Type B pancreatic cell (in vitro differentiated cells): ENCODE measurements at places on chromosomes 16 and 17. TPM values are rescaled to one million over a fixed set of nuclear protein-coding genes. Genes with fewer than 3 reads are reported as not detected.

- no peak for DNase-seq
- H3K4me3 ChIP-seq, result no peak overlapping the region
- H3K36me3 ChIP-seq, result no peaks in the 10 kb centered on the region
- no peak overlapping the region for H3K27ac ChIP-seq
Observed at GRCh38 chr17:82492643-82493225, 26.8 kb upstream of the FOXK2 start.

DNA sequence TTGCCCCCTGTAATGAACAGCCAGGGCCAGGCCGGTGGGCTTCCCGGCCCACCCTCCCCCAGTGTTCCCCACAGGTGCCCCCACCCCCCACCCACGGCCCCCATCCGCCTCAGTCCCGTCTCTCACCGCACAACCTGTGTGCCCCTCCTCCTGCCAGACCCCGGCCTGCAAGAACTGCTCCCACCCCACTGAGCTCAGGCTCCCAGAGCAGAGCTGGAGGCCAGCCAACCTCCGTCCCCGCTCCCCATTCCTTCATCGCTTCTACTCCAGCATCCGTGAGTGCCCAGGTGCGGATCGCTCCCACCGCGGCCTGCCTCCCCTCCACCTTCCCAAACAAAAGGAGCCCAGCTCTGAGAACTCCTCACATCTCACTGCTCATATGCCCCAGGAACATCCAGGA lies 4.2 kb downstream of the MVD start:
- no peak overlapping the region for H3K27ac ChIP-seq
- no peaks in the 10 kb centered on the region for H3K36me3 ChIP-seq
- no peak for DNase-seq
- H3K4me1 ChIP-seq, result no peaks in the 10 kb centered on the region
- no peaks in the 10 kb centered on the region for H3K27me3 ChIP-seq

- no peak overlapping the region for H3K27ac ChIP-seq
- H3K4me3 ChIP-seq, result no peak overlapping the region
- H3K4me1 ChIP-seq, result peaks cover 9% of the 10 kb centered on the region
- peaks cover 26% of the 10 kb centered on the region for H3K36me3 ChIP-seq
- H3K27me3 ChIP-seq, result no peaks in the 10 kb centered on the region
Observed at GRCh38 chr17:65013613-65014391, 42.7 kb downstream of the GNA13 start.

GRCh38 chr17:4980644-4981216 lies 6.7 kb downstream of the CAMTA2 start:
- peak overlapping the region; percentile 9 for H3K4me3 ChIP-seq
- peaks cover 8% of the 10 kb centered on the region for H3K4me1 ChIP-seq
- H3K36me3 ChIP-seq, result peaks cover 11% of the 10 kb centered on the region
- no peaks in the 10 kb centered on the region for H3K27me3 ChIP-seq
- peak overlapping the region; percentile 34 for H3K27ac ChIP-seq

Gene CAMKK1
- total RNA-seq, result 0.83 and 2.7 TPM in 2 replicates

Gene ADGRG1
- total RNA-seq, result 41.1 and 61.0 TPM in 2 replicates

- H3K27me3 ChIP-seq, result peaks cover 16% of the 10 kb centered on the region
- H3K27ac ChIP-seq, result no peak overlapping the region
Observed at GRCh38 chr16:83365166-83365565, 442.6 kb upstream of the HSBP1 start.

Gene ITGAX
- not detected in 2 replicates for total RNA-seq

DNA sequence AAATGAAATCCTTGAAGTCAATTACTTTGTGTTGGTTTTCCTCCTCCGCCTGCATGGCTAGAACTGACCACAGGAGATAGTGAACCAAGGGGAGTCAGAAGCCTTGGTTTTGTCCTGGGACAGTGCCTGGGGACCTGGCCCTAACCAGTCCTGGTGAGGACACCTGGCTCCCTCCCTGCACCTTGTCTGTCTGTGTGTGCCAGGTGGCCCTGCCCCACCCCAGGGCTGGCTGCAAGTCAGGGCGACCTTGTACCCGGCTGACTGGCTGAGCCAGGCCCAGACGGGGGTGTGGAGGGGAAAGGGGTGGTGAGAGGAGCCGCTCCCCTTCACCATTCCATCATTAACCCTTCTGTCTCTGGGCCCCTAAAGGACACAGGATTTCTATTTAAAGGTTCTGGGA lies 3.4 kb downstream of the RAPGEFL1 start:
- H3K27ac ChIP-seq, result no peak overlapping the region
- DNase-seq, result no peak
- H3K4me3 ChIP-seq, result peak overlapping the region; percentile 35
- peaks cover 3% of the 10 kb centered on the region for H3K27me3 ChIP-seq
- peaks cover 6% of the 10 kb centered on the region for H3K36me3 ChIP-seq

Gene CCL16
- not detected in 2 replicates for total RNA-seq

GRCh38 chr16:50246299-50247122 lies 19.8 kb upstream of the ADCY7 start:
- no peaks in the 10 kb centered on the region for H3K36me3 ChIP-seq
- no peaks in the 10 kb centered on the region for H3K27me3 ChIP-seq
- peak overlapping the region; percentile 66 for H3K27ac ChIP-seq
- H3K4me1 ChIP-seq, result peaks cover 11% of the 10 kb centered on the region

DNA sequence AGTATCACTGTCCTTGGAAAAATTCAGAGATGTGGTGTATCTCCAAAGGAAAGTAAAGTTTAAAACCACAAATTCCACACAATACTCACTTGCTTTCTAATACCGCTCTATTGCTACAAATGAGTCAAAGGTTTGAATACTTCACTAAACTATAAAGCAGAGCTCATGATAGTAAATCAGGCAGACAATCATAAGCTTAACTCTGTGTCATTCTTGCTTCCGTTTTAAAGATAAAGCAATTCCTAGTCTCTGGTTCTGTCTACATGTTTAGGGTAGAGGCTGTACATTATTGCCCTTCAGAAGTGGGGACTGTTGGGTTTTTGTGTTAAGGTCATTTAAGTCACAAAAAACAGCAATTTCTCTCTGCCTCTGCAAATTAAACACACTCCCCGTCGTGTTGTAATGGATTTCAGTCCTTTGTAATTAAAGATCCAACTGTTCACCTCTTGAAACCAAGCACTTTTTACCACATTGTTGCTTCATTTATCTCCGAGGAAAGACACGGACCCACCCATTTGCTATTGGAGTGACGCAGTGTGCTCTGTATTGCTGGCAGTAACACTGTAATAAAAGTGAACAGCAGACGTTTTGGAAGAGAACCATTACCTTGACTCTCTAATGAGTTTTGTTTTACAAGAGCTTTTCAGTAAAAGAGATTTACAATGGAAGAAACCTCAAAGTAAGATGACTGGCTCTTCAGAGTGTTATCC lies 83.1 kb upstream of the CNTNAP4 start:
- DNase-seq, result no peak
- peak overlapping the region; percentile 32 for H3K4me3 ChIP-seq
- peak overlapping the region; percentile 80 for H3K27ac ChIP-seq
- H3K27me3 ChIP-seq, result no peaks in the 10 kb centered on the region
- H3K36me3 ChIP-seq, result no peaks in the 10 kb centered on the region

GRCh38 chr16:56355786-56356275 lies 69.5 kb downstream of the AMFR start:
- peak overlapping the region; percentile 83 for H3K4me3 ChIP-seq
- H3K27ac ChIP-seq, result peak overlapping the region; percentile 85
- peak; percentile 66 for DNase-seq
- peaks cover 21% of the 10 kb centered on the region for H3K4me1 ChIP-seq

Gene TUBD1
- total RNA-seq, result 8.0 and 16.7 TPM in 2 replicates

DNA sequence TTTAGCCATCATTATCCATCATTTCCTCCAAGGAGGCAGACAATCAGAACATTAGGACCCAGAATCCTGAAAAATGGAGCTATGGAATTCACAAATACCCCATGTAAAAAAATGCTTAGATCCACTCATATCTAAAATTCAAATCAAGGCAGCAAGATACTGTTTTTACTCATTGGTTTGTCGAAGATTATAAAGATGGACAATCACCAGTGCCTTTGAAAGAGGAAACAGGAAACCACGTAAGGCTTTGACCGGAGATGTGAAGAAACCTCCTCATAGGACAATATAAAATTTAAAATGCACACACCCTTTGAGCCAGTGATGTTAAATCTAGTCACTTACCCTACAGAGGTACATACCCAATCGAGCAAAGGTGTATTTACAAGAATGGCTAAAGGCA lies 130.0 kb downstream of the XYLT1 start:
- no peak for DNase-seq

GRCh38 chr16:78866521-78866920 lies 734.0 kb downstream of the MAF start:
- peaks cover 8% of the 10 kb centered on the region for H3K4me1 ChIP-seq
- H3K4me3 ChIP-seq, result no peak overlapping the region
- H3K36me3 ChIP-seq, result no peaks in the 10 kb centered on the region
- no peaks in the 10 kb centered on the region for H3K27me3 ChIP-seq
- DNase-seq, result no peak
- H3K27ac ChIP-seq, result no peak overlapping the region

DNA sequence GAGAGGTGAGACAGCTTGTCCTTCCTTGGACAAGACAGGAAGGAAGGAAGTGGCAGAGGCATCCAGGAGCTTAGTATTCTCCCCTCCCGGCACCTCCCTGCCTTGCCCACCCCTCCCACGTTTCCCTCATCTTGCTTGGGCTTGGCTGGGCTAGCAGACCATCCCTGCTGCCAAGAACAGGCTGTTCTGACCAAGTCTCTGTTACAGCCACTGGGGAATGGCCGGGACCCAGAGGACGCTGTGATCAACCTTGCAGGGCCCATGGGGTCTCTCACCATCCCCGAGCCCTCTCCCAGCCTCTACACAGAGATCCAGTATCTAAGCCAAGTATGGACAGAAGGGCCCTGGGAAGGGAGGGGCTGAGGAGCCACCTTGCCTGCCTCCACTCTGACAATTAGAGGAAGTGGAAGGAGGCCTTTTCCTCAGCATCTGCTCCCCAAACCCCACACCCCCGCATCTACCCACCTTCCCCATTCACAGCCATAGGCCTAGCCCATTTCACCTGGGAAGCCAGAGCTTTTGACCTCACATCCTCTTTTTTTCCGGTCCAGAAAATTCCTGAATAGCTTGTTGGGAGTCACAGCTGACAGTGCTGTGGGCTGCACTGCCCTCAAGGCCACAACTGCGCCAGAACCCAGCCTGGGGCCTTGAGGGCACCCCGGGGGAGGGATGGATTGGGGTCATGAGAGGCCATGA lies 14.1 kb downstream of the CD300LG start:
- H3K27me3 ChIP-seq, result peaks cover 2% of the 10 kb centered on the region
- H3K4me1 ChIP-seq, result no peaks in the 10 kb centered on the region
- H3K27ac ChIP-seq, result no peak overlapping the region
- no peaks in the 10 kb centered on the region for H3K36me3 ChIP-seq
- DNase-seq, result no peak

DNA sequence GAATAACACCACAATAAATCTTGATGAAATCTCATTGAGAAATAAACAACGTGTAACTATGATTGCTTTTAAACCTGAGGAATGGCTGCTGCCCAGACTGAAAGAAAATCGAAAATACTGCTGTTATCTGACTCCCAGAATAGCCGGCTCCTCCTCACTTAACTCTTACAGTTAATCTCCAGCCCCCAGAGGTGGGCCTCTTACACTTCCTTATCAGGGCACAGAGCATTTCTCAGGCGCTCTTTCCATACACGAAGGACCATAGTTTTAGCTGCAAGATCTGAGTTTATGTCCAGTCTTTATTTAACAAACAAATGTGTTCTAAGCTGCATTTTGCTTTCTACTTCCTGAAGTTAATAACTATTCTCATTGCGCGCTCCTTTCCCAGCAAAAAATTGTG lies 206.9 kb downstream of the MAP2K4 start:
- no peaks in the 10 kb centered on the region for H3K36me3 ChIP-seq
- DNase-seq, result no peak
- H3K4me3 ChIP-seq, result no peak overlapping the region
- H3K27me3 ChIP-seq, result peaks cover 29% of the 10 kb centered on the region

DNA sequence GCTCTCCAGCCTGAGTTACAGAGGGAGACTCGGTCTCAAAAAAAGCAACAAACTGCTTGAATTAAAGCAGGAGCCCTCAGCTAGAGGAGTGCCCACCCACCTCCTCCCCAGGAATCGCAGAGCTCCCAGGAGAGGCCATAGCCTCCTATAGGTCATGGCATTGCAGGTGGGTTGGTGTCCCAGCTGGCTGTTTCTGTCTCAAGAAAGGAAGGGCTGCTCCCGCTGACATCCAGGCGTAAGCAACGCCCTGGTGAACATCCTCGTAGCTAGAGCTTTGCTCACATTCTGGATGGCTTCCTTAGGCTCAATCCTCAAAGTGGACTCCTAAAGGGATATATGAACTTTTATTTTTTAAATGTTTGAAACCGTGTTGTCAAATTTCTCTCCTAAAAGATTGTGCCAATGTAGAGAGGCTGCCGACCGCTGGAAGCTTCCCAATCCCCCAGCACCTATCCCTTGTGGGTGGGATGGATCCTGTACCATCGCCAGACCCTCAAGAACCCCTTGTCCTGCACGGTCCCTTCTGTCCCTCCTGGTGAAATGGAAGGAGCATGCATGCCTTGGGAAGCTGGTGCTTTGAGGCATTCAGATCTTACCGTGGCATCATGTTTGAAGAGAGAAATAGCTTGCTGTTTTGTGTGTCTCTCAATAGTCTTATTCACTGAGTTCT lies 5.9 kb downstream of the NLRC5 start:
- H3K36me3 ChIP-seq, result no peaks in the 10 kb centered on the region
- H3K4me3 ChIP-seq, result no peak overlapping the region
- H3K27me3 ChIP-seq, result peaks cover 56% of the 10 kb centered on the region
- DNase-seq, result no peak
- H3K4me1 ChIP-seq, result no peaks in the 10 kb centered on the region
- H3K27ac ChIP-seq, result no peak overlapping the region

DNA sequence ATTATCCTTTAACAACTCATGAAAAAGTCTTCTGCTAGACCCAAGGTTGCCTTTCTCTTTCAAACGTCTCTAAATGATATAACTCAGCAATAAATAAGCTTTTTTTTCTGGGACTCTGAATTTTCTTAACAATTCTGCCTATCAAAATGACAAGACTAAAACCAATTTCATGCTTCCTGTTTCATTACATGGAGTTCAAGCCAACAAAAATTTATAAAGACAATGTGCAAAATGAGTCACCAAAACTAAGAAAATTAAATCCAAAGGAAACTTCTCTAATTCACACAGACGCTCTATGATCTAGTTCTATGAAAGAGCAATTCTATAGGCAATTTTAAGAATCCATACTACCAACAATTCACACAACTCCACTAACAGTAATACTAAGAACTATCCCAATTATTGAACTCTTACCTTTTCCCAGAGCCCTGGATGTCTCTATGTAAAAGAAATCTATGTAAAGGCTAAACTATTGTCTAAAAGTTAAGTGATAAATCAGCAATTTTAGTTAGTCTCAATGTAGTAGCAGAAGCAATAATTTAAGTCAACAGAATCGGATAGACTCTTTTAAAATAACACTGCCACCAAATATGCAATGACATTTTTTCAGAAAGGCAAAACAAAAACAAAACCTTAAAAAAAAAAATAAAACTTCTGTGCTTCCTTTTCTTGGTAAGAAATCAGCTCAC lies 44.2 kb downstream of the ZZEF1 start:
- peaks cover 18% of the 10 kb centered on the region for H3K36me3 ChIP-seq
- no peak for DNase-seq
- no peak overlapping the region for H3K4me3 ChIP-seq
- H3K27ac ChIP-seq, result peak overlapping the region; percentile 0
- H3K4me1 ChIP-seq, result no peaks in the 10 kb centered on the region
- H3K27me3 ChIP-seq, result no peaks in the 10 kb centered on the region

- H3K4me1 ChIP-seq, result peaks cover 21% of the 10 kb centered on the region
- H3K27ac ChIP-seq, result peak overlapping the region; percentile 75
- no peak for DNase-seq
- H3K27me3 ChIP-seq, result no peaks in the 10 kb centered on the region
- peak overlapping the region; percentile 74 for H3K4me3 ChIP-seq
- no peaks in the 10 kb centered on the region for H3K36me3 ChIP-seq
Observed at GRCh38 chr17:8680466-8681169, 50.1 kb upstream of the MYH10 start.

- no peaks in the 10 kb centered on the region for H3K27me3 ChIP-seq
- peaks cover 3% of the 10 kb centered on the region for H3K36me3 ChIP-seq
- no peak for DNase-seq
- peaks cover 21% of the 10 kb centered on the region for H3K4me1 ChIP-seq
- no peak overlapping the region for H3K4me3 ChIP-seq
Observed at GRCh38 chr17:70124723-70125122, 44.6 kb upstream of the KCNJ2 start.
